ENCODE measurements at places on chromosomes 11 and 22.

- DNase-seq, result no peak
Measured at GRCh38 chr11:35183326-35183925, 44.5 kb downstream of the CD44 start.

GRCh38 chr11:122100756-122101080, 15.3 kb downstream of the BLID start:
- DNase-seq, result no peak

DNA sequence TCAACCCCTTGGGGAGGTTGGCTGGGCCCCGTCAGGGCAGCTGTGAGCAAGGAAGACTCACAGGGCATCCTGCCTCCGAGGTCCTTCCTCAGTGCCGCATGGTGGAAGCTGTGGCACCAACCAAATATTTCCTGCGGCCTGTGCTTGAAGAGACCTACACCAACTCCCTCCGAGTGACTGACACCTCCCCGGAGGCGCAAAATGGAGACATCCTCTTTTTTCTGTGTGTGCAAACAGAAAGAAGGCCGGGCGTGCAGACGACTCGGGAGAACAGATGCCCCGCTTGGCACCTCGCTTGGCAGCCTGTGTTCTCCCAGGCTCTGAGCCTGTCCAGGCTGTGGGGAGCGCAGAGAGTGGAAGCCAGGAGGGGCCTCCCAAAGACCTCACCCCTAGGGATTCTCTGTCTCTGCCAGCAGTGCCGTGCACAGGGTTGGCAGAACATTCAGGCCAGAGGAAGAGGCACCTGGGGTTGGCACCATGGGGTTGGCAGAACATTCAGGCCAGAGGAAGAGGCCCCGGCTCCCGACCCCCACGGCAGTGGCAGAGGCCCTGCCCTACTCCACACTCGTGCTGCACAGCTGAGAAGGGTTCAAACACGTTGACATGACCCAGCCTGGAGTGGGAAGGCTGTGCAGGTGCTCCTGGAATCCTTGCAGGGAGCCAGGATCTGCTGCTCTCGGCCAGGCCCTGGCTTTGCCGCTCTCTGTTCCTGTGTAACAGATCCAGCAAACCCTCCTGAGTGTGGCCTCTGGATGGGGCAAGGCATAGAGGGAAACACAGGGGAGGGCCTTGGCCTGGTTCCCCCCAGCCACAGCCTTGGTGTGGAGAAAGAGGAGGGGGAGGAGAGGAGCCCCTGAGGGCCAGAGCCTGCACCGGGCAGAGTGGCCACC, 805.5 kb downstream of the BRD1 start:
- DNase-seq, result no peak

DNA sequence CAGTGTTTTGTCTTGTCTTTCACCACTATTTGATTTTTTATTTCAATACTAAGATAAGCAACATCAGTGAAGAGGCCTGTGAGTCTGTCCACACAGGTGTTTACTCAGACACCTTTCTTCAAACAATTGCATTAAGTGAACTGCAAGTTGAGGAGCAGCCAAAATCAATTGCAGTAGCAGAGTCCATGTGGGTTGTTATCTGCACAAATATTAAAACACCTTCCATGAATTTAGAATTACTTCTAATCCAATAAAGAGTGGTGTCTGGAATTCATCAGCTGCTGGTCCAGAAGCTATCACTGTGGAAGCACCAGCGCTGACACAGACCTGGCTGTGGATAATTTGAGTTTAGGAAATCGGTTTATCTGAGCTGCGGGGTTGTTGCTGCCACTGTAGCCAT, 83.5 kb upstream of the FAT3 start:
- DNase-seq, result no peak

GRCh38 chr11:125559888-125560287, 9.4 kb upstream of the EI24 start:
- no peak for DNase-seq

- DNase-seq, result no peak
Measured at GRCh38 chr11:92489826-92490399, 265.3 kb downstream of the FAT3 start.

GRCh38 chr11:122976061-122976733, 5.4 kb downstream of the BSX start:
- no peak for DNase-seq

DNA sequence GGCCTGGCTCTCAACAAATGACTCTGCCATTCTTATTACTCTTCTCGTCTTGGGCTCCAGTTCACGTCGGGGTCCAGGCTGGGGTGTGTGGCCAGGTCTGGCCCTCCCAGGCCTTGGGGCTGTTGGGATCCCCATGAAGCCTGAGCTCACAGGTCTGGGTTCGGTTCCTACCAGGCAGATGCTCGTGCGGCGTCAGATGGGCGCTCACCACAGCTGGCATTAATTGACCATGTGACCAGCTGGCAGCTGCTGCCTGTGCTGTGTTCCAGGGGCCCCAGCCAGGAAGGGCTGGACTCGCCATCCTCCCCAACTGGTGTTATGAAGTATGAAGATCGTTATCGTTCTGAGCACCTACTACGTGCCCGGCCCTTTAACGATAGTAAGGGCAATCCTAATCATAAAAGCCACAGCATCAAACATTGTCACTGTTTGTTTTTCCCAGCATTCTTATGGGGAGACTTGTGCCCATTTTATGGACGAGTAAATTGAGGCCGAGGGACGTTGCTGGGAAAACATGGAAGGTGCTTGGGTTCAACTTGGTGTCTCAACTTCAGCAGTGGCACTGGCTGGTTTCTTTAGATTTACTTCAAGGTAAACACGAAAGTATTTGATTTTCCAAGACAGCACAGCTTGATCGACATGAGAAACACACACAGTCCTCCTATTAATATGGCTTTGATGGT, 26.8 kb upstream of the CACNG2 start:
- DNase-seq, result no peak

- DNase-seq, result no peak
Measured at GRCh38 chr11:129348813-129349212, 26.8 kb upstream of the BARX2 start.

DNA sequence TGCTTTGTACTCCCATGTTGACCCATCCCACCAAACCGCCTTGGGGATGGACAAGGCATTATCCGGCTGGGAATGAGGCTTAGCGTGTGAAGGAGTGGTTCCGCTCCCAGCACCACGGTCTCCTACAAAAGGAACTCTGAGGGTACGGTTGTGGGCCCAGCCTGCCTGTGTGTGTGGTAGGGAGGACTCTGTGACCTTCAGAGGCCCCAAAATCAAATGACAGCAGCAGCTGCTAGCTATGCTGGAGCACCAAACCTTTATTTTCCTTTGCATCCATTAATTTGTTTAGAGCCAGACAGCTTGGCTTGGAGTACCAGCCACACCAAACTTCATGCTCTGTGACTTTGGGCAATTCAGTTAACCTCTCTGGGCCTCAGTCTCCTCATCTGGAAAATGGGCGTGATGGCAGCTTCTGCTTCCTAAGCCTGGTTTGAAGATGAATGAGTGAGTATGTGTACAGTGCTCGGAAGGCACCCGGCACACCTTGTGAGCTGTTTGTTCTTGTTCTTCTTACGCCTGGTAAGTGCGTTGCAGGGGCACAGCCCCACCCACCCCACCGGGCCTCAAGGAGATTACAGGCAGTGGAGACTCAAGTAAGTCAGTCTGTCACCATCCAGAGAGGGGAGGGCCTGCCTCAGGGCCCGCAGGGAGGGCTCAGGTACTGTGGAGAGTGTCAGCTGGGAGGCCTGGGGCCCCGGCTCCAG, 25.3 kb downstream of the MB start:
- no peak for DNase-seq

DNA sequence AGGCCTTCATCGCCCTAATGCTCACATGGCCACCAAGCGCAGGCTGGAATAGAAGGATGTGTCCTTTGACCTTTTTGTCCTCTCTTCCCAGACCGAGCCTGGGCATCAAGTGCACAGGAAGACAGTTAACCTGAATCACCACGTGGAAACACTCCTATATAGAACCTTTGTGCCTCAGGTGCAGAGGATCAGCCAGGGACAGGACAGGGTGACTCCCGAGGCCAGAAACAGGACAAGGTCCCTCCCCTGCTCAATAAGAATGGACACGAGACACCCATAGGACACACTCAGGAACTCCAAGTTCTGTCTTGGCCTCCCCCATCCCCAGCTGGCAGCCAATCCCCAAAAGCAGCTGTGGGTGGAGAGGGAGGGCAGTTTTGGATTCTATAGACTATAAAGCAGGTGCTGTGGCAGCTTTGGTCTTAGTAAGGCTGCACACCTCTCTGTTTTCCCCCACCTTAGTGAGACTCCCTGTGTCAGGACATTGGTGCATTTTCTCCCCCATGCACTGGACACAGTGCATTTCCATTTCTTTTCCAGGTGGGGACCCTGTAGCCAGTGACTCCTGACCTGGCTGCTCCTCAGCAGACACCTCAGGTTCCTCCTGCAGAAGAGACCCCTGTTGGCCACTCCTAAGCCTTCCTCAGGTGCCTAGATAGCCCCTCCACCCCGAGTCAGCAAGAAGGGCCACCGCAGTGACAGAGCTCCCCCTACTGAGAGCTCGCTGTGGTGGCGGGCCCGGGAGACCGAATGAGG, 43.6 kb upstream of the POU2AF1 start:
- DNase-seq, result peak; percentile 31

- no peak for DNase-seq
Measured at GRCh38 chr11:128405714-128406662, 181.4 kb downstream of the ETS1 start.

- no peak for DNase-seq
Measured at GRCh38 chr22:49011769-49012648, 815.7 kb downstream of the BRD1 start.

DNA sequence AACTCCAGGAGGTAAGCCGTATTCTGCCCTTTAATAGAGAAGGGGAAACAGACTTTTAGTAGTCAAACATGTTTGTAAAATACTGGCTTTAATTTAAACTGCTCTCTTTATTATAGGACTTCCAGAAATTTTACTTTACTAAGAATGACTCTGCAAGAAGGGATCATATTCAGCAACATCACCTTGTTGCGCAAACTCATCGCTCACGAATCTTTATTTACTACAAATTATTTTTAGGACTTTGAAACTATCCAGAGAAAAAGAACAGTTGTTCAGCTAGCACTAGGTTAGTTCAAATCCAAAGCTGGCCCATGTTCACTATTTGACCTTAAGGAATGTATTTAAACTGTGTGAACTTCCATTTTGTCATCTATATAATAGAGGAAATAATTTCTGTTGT, 498.3 kb upstream of the TENM4 start:
- no peak for DNase-seq

- DNase-seq, result no peak
Measured at GRCh38 chr11:116257092-116257491, 515.7 kb downstream of the BUD13 start.

GRCh38 chr11:64624883-64625481, 34.0 kb downstream of the SLC22A12 start:
- DNase-seq, result no peak

DNA sequence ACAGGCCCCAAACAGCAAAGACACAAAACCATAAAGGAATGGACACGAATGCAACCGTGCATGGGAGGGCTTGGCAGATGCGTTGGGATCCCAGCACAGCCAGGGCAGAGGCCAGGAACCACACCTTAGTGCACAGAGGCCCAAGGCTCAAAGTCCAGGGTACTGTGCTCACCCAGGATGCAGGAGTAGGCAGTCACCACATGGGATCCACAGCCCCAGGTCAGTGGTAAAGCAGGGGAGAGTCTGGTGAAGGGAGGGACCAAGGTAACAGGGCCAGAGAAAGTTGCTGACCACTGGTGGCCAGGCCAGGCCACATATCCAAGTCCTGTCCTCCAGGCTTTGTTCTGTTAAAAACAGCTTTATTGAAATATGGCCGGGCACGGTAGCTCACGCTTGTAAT, 6.5 kb upstream of the CERK start:
- no peak for DNase-seq

DNA sequence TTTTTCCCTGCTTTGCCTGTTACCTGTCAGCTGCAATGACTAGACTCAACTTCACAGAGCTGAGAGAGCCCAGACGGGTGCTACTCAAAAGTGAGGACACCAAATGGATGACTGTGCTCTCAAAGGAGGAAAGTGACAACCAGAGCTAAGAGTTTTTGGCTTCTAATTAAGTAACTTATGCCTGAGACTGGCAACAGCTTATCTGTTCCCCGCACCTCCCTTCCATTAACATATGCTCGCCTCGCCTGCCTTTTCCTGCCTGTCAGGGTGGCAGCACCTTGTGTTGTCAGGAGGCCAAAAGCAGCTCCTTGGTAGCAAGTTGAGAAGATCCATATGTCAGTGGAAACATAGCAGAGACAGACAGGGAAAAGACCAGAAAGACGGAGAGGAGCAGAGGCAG, 573.9 kb upstream of the KIRREL3 start:
- no peak for DNase-seq

GRCh38 chr11:70265341-70265740, 5.1 kb upstream of the PPFIA1 start:
- no peak for DNase-seq

DNA sequence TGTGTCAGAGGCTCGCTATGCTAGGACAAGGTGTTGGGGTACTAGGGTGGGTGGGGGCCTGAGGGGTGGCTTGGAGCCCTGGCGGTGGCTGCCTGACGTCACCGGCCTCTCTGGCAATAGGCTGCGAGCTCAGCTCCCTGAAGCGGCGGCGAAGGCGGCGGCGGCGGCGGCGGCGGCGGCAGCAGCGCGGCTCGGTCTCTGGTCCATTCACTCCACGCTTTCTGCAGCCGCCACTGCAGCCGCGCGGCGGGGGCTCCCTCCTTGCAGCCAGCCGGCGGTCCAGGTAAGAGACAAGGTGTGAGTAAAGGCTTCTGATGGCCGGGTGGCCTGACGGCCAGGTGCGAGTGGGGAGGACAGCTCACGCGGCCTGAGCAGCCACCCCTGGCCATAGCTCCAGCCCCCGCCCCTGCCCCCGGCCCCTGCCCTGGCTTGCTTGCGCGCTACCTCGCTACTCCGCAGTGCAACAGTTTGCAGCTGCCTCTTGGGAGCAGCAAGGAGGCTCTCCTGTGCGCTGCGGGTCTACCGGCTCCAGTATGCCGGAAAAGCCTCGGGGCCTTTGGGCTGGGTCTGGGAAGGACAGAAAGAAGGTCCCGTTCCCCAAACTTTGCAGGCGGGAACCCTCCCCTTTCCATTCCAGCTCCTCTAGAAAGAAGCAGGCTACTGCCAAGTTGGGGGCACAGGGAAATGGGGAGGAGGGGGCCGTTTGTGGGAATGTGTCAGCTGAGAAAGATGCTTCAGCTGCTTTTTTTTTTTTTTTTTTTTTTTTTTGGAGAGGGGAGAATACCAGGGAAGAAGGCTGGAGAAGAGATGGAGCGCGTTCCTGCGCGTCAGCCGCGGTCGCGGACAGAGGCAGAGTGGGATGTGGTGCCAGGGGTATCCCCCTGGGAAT, at the start of gene C11orf87:
Gene C11orf87 (plus strand): TSS at position 210 of the 889 bp plus-strand sequence. CDS start 1,444 bp downstream, outside the sequence.
- no peak for DNase-seq

DNA sequence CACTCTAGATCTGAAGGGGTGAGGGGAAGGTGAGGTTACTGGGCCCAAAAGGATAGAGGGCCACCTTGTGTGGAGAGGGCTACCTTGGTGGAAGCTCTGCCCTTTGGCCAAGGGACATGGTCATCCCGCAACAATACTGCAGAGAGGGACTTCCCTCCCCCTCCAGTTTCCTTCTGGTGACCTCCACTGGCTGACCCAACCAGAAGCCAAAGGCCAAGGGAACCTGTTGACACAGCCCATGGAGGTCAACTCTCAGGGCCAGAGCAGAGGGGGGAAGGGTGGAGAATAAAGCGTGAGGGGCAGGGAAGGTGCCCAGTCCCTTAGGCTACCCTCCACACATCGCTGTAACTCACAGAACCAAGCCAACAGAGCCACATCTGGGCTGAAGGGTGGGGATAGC, 15.0 kb upstream of the RHOD start:
- no peak for DNase-seq
